ENCODE measurements at places on chromosomes 3 and 15.

DNA sequence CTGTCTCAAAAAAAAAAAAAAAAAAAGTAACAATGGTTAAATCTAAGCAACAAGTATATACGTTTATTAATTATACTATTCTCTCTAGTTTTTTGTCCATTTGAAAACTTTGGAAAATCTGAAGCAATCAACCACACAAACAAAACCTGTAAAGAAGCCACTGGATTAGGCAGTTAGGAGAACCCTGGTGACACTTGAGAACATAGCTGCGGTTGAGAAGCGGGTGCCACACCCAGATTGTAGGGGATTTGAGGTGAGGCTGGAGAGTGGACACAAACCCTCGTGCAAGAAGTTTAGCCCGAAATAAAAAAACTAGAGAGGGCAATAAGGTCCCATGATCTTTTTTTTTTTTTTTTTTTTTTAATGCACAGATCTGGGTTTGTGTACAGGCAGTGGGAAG is 25.9 kb upstream of the ZBTB38 start:
- DNase-seq, result no peak

DNA sequence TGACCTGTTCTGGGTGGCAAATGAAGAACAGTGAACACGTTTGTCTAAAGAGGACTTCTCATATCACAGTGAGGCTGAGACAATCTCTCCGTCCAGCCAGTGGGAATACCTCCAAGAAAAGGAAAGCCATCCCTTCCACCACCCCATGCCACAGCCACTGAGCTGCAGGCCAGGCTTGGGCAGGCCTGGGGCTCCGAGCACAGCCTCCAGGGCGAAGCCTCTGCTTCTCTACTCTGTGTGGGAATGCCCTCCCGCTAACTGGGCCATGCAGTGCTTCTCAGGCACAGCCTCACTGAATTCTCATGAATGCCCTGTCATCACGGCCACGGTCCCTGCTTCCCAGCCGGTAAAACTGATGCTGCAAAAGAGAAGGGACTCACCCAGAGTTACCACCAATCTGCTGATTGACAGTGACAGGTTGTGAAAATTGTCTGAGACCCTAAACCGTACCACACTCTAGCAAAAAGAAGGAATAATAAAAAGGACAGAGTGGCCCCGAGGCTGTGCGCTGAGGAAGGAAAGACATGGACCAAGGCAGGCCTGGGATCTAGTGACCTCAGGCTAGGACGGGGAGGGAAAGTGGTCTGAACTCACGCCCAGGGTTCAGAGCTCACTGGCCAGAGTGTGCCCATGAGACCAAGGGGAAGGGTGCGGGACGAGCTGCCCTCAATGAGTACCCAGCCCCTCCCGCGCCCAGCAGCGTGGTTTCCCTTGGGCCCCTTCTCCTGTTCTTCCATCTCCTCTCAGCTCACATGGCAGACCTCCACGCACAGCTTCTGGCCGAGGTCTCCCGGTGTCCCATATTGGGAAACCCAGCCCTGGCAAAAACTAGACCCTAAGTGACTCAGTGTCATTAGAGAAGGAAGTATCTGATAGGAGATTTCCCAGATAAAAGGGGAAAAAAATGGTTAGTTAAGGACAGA is 52.8 kb downstream of the DHX30 start:
- no peak for DNase-seq

DNA sequence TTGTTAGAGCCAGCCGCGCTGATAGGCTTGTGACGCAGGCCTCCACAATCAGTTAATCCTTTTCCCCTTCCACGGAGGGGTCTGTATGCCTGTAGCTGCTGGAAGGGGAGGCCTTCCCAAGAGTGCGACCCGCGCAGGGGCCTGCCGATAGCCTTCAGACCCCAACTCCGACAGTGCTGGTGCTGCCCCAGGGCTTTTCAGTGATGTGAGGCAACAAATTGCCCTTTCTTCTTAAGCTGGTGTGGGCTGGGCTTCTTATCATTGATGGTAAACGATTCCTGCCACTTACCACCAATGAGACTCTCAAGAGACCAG is 143.4 kb downstream of the CHSY1 start:
- no peak for DNase-seq

DNA sequence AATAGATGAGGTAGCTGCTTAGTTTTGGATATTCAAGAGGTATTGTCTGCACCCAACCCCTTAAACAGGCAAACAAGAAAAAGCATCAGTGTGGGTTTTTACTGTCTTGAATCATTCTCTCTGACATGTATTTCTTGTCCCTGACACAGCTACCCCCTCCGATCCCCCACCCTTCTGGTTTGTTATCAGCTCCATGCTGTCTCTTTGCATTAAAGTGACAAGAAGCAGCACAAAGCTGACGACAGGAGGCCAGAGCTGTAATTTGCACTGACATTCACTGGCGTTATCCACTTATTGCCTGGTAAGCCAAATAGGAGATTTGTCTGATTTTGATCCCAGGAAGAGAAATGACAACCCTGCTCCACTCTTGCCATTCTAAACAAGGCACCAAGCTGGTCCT is 83.3 kb upstream of the SNRK start:
- DNase-seq, result no peak

- DNase-seq, result no peak
Measured at GRCh38 chr3:172127141-172127540, 87.8 kb downstream of the FNDC3B start.

GRCh38 chr15:66138096-66138783 is 115.3 kb downstream of the MEGF11 start:
- no peak for DNase-seq

GRCh38 chr3:5321666-5322340 is 134.3 kb downstream of the EDEM1 start:
- DNase-seq, result no peak

GRCh38 chr15:51114437-51115119 is 19.9 kb upstream of the TNFAIP8L3 start:
- DNase-seq, result no peak

DNA sequence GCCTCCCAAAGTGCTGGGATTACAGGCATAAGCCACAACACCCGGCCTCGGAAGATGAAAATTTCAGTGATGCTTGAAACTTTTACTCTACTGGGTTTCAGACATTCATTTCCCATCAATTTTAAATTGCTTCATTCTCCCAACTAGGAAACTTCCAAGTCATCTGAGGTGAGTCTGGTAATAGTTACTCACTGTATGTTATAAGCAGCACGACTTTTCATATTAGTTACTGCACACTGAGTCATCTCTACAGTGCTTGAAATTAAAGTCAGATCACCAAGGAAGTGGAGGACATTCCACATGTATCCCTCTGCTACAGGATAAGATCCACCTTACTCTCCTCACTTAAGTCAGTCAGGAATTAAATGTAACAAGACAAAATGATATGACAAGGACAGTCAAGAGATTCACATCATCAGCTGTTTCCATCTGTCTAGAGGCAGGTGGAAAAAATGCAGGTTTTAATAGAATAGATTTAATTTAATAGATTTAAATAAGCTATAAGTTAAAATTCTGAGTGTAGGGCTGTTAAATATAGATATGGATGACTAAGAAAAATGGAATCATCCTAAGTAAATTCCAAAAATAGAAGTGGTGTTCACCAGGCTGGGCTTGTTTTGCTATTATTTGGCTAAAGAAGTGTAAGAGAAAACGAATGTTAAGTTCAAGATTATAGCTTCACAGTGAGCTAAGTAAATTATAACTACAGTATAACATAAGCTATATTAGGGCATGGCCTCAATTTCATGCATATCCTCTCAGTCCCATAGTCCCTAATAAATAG is 104.4 kb downstream of the TMCO5A start:
- no peak for DNase-seq

- no peak for DNase-seq
Measured at GRCh38 chr15:56886363-56886931, 32.0 kb upstream of the TCF12 start.

GRCh38 chr3:76990606-76991005 is 49.3 kb upstream of the ROBO2 start:
- DNase-seq, result no peak

- no peak for DNase-seq
Measured at GRCh38 chr15:76235186-76235826, 76.0 kb downstream of the ETFA start.

GRCh38 chr3:30141927-30142326 is 464.5 kb upstream of the TGFBR2 start:
- no peak for DNase-seq

GRCh38 chr3:46460051-46460450 is 4.7 kb downstream of the LTF start:
- DNase-seq, result no peak

DNA sequence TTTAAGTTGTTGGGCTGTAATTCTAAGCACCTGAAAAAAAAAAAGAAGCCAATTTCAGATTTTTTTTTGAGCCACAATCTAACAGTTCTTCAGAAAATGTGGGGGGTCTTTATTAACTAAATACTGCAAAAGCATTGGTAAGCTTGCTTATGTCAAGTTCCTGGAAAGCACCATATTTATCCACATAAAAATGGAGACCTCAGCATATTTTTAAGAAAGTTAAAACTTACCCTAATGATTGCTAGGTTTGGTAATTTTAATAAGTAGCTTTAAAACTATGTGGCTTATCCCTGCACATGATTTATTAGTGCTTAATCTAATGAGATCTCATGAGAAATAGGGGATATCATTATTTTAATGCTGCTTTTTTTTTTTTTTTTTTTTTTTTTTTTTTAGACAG is 156.8 kb downstream of the USP13 start:
- no peak for DNase-seq

GRCh38 chr15:58080398-58080797 is 14.9 kb upstream of the ALDH1A2 start:
- DNase-seq, result no peak

DNA sequence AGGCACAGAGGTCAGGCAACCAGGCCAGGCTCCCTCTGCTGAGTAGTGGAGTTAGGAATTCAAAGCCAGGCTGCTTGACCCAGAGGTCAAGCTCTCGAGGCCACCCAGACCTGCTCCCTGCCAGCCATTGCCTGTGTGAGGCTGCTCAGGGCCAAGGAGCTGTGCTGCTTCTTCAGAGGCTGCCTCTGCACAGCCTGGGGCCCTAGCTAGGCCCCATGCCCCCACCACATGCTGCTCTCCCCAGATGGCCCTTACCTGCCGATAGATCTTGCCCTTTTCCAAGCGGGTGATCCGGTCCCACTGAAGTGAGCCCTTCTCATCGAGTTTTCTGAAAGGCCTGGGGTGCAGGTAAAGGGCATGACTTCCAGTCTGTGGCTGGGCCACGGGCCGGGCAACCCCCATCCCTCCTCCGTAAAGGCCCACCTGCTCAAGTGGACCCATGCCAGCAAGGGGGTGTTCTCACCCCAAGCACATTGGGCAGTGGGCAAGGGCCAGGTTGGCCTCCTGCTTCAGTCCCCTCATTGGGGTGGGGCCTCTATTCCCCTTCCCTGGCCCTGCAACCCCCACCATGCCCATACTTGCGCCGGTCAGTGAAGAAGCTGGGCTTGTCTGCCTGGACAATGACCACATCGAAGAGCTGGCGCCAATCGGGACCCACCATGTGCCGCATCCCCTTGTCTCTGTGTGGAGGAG is 6.5 kb downstream of the NT5DC2 start:
- DNase-seq, result no peak

- DNase-seq, result no peak
Measured at GRCh38 chr15:47971637-47972036, 149.2 kb upstream of the SLC24A5 start.

DNA sequence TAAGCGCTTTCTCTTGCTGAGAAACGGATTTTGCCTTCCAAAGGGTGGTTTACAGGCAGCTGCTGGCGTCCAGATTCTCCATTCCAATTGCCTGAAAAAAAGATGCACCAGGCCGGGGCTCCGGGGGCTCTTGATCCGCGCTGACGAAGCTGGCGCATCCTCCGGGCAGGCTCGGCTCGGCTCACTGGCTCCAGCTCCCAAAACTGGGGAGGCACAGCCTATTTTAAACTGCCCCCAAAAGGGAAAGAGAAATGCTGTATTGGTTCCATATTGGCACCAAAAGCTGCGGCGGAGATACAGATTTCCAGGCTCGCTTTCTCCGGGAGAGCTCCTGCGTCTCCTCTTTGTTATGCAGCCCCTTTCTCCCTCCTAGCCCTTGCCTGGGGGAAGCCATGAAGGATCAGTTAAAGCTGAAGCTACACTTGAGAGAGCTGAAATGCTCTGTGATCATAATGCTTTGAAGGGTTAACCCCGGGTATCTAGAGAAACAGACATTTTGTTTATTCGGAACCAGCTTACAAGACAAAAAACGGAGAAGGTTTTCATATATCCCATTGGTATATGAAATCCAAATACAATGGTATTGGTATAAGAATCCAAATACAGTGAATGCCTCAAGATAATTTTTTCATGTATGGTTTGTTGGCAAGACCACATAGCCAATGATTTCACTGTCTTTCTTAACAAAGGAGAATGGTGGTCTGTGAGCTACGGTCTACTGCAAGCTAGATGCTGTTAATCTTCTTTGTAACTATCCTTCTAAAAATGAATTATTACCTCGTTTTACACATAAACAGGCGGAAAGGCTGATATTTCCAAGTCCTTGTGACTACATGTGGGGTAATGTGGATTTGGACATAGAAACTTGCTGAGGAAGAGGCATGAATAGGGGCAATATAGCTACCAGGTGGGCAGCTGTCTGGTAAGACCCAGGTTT is 693 bp downstream of the CD200 start:
- no peak for DNase-seq

GRCh38 chr15:55526559-55527036 is 18.6 kb upstream of the DNAAF4 start:
- no peak for DNase-seq

DNA sequence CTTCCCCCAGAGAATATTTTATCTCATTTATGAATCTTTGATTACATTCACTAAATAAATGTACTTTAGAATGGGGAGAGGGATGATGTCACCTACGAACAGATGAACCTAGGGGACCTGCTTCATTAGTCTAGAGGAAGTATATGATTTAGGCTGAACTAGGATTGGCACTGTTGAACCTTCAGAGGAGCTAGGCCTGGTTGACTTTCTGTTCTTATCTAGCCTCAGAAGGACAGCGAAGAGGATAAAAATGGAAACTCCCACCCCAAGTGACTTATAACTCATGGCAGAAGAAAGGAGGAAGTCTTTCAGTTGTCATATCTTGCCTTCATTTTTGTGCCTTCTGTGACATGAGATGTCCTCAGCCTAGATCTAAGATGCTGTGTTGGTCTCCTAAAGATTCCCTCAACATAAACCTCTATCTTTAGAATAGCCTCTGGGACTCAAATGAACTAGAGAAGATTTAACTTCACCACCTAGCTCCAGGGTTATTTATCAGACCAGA is 42.6 kb downstream of the POLG start:
- DNase-seq, result no peak

- DNase-seq, result no peak
Measured at GRCh38 chr3:194880940-194881925, 195.6 kb downstream of the FAM43A start.

- DNase-seq, result no peak
Measured at GRCh38 chr3:52132930-52133329, 21.3 kb downstream of the POC1A start.

Data from effector CD8-positive, alpha-beta T cell (primary cell).